Suprapubic skin (tissue), 4 donors: ENCODE measurements at places on chromosomes 3 and 15.

DNA sequence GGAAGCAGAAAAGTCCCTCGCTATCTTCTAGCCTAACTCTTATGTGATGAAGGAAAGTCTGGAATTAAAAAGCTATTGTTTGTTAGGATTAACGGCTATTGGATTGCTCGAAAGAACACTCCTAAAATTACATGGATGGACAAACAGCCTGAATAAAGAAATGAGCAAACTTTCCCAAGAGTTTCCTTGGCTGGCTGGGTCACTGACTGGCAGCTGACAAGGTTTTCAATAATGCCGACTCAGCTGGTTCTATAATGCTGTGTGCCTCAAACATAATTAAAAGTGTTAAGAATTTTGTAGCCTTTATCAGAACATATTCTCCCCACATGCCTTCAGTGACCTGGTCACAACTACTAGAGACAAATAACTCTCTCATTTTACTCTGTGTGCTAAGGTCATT, 142.9 kb upstream of the ADAMTS9 start:
- no peak for DNase-seq

DNA sequence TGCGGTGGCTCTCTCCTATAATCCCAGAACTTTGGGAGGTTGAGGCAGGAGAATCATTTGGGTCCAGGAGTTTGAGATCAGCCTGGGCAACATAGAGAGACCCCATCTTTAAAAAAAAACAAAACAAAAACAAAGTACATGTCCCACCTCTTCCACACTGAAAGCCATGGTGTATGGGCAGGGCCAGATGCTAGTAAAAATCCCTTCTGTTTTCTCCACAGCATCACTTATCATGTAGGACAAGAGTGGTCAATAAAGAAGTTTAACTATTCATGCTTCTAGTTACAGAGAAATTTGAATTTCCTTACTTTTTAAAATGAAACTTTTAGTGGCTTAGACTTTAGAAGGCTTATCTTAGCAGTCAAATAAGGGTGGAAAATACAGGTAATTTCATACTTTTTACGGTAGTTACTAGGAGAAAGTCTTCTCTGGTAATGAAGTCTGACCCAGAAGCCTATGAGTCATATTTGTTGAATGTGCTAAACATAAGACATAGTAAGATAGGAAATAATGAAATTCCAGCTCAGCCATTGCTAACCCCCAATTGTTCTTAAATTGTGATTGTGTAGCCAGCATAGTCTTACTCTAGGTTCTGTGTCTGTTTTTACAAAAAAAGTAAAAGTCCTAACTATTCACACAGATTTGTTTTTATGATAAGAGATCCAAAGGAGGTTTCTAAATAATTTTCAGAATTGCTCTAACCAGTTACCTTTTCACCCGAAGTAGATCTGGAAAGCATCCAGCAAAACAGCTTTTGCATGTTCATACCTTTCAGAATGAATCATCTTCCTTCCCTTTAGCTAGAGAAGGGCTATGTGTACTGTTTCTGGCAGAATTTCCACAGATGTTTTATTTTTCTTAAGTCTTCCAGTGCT, 16.4 kb upstream of the ZNF609 start:
- DNase-seq: no peak

GRCh38 chr3:189630767-189631372, 319 bp upstream of the TP63 start:
- no peak for DNase-seq

- DNase-seq: no peak
These were observed 94.5 kb downstream of the ADAMTS9 start for GRCh38 chr3:64593350-64593749.

DNA sequence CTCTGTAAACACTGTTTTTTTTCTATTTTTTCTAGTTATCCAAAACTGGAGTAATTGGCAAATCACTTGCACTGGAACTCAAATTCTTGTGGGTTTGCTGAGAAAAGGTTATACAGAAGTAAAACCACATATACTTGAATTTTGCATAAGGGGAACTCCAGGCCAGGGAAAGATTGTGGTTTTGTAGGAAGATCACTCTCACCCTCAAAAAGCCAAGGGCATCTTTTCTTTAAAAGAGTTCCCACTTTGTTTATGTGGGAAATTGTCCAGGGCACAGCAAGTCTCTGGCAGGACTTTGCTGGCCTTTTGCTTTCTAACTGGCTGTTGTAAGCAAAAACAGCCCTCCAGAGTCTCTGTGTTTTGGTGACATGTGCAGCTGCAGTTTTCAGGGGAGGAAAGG, 340.3 kb upstream of the RBMS3 start:
- DNase-seq: no peak

GRCh38 chr3:153173758-153174516, 11.9 kb downstream of the RAP2B start:
- DNase-seq: no peak

GRCh38 chr3:9808345-9809037, 1.6 kb upstream of the TTLL3 start:
- no peak for DNase-seq

- no peak for DNase-seq
These were observed 18.7 kb upstream of the HDAC11 start for GRCh38 chr3:13461169-13462124.

DNA sequence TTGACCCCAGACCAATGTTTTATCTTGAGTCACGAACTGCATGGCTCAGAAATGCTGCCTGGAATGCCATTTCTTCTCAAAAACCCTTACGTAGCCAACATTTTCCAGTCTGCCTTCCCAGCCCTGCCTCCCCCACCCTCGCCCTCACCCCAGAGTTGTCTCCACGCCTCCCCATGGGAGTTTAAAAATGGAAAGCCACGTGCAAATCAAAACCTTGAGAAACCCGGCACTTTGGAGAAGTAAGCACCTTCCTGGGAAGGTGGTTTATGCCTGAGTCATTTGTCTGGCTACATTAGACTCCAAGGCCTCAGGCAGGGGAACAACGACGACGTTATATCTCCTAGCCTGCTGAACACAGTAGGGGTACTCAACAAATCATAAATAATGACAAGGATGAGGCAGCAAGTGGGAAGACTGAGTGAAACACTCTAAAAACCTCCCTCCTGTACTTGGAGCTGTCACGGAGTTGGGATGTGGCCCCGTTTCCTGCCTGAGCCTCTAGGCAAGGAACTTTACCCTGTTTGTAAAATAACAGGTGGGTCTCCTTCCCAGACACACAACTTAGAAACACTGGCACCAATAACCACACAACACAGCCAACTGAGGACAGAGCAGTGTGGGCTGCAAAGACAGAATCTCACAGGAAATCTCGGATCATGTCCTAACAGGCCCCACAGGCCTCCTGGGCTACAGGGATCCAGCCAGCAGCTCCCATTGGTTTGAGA, 179.1 kb downstream of the NTRK3 start:
- DNase-seq: no peak

GRCh38 chr3:89851974-89852621, 744.7 kb downstream of the EPHA3 start:
- DNase-seq: no peak
